ENCODE measurements at places on chromosomes 1 and 21. TPM values are rescaled to one million over a fixed set of nuclear protein-coding genes. Genes with fewer than 3 reads are reported as not detected.

- DNase-seq, result no peak
Observed at GRCh38 chr1:113770031-113770430, 10.7 kb upstream of the PHTF1 start.

DNA sequence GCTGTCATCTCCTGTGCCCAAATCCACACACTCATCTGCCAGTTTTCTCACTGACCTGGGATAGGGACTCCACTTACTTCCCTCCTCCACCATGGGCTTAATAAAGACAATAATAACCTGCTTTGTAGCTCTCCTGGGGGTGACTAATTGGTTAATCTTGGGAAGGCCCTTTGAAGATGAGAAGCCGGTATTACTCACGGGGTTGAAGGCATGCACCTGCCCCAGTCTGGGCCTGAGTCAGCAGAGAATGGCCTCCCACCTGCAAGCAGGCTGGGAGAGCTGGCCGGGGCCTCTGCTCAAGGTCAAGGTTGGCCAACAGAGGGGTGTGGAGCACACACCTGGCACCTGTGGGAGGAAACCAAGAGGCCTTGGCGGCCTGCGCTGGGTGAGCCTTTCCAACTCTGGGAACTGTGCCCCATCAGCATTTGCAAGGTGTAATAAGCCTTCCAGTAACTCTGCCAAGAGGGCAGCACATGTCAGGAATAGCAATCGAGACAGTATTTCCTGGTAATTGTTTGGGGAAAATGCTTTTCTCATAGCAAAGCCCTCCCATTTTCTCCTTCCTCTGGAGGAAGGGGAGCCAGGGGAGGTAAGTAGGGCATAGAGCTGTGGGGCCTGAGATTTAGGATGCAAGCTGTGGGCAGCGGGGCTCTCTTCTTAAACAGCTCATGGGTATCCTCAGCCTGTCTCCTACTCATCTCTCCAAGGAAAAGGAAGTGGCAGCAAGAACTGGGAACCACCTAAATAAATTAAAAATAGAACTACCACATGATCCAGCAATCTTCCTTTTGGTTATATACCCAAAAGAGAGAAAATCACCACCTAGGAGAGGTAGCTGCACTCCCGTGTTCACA, 49.0 kb downstream of the TOMM20 start:
- no peak for DNase-seq

DNA sequence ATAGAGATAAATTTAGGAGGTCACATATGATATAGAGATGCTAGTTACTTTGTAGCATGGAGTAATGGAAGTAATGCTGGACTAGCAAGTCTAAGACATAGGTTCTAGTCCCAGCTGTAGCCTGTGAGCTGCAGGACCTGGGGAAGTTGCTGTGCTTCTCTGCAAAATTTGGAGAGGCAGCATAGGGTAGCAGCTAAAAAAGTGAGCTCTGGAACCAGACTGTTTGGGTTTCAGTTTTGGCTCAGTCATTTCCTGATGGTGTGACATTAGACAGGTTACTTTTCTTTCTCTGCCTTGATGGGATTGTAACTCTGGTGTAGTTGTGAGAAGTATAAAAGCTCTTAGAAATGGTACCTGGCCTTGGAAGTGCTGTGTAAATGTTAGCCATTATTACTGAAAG, 3.3 kb downstream of the METTL13 start:
- DNase-seq, result no peak

DNA sequence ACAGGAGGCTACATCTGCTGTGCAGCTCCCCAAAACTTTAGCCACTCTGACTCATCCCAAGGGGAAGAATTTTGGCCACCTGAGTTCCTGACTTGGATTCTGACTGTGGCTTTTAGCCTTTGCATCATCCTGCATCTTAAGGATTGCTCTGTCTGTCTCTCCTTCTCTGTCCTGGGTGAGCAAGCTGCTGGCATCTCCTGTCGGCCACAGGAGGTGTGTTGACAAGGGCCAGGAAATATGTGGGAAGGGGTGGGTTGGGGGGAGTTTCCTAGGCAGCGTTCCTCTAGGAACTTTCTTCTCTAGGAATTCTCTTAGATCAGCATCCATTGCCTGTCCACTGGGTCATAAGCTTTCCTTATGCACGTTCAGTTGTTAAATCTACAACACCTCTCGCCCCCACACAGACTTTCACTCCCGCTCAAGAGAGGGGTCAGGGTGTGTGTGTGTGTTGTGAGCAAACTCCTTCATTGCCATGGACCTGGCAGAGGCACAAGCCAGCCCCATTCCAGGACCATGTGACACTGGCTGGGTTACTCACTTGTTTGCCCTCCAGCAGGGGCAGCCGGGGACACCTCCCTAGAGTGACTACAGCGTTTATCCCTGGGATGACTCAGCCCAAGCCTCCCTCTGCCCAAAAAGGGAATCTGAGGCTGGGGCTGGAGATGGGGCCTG, 145.0 kb upstream of the DUSP10 start:
- DNase-seq, result peak; percentile 84

DNA sequence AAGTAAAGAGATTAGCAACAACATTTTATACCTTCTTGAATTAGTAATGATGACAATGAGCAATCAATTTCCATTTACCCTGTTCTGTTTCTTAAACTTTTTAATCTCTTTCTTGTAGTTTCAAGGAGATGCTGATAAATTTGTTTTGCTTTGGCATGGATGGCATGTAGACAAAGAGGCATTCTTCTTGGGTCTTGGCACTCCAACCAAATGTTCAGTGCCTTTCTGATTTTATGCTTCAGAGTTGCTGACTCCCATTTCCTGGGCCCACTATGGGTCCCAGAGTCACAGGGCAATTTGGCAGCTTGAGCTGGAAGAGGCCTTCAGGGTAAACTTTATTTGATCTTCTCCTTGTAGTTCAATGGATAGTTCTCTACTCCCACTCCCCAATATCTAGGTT, 42.1 kb upstream of the OSBPL9 start:
- DNase-seq, result no peak

DNA sequence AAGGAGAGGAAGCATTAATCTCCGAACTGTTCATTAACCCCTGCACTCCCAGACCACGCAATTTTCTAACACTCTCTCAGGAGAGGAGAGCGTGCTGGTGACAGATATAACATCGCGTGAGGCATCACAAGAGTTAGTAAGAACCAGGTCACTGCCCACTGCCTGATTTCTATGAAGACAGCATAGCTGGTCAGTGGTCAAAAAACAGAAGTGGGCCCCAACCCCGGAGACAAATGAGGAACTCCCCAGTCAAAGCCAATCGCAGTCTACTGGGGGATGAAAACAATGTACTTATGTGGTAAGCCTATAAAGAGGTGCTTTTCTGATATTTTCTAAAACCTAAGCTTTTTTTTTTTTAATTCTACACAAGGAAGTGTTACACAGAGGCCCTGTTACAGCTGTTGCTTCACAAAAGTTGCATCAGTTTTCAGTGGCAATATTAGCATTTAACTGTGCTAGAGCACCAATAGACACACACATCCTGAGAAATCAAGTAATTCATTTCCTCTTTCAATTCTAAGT, 231.8 kb upstream of the IRF2BP2 start:
- no peak for DNase-seq

DNA sequence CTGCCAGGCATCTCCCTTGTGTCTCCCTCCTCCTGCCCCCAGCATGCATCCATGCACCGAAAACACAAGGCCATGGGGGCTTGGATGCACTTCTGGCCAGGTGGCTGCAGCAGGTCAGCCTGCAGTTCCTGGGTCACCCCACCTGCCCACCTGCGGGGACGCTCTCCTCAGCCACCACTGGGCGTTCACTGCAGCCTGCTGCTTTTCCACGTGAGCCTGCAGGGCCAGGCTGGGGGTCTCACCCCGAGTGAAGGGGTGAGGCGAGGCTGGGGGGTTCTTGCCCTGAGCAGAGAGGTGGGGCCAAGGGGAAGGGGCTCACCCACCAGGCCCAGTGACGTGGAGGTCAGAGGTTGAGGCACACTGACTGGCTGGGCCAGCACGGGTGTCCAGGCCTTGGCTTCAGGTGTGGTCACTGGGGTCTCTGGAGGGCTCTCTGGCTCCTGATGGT, 64.6 kb downstream of the WNT9A start:
- no peak for DNase-seq

The RO60 gene
- total RNA-seq, result 71.1 TPM

All from epithelial cell of proximal tubule (primary cell).